ENCODE measurements at places on chromosomes 12 and 14. TPM values are rescaled to one million over a fixed set of nuclear protein-coding genes. Genes with fewer than 3 reads are reported as not detected.

The HOXC12 gene
- total RNA-seq, result not detected

The ADGRD1 gene
- 4.0 TPM for total RNA-seq

The AEBP2 gene
- total RNA-seq, result 35.7 TPM

The SERPINA10 gene
- total RNA-seq, result not detected

The HOXC9 gene
- not detected for total RNA-seq

The CCDC38 gene
- 2.1 TPM for total RNA-seq

The SEC23A gene
- total RNA-seq, result 81.6 TPM

The HOXC11 gene
- total RNA-seq, result not detected

The CHGA gene
- not detected for total RNA-seq

The KRT74 gene
- total RNA-seq, result not detected

The TPPP2 gene
- 0.91 TPM for total RNA-seq

The KLHL33 gene
- total RNA-seq, result 0.47 TPM

The ARPC3 gene
- 301 TPM for total RNA-seq

The ATP23 gene
- 6.9 TPM for total RNA-seq

The LPAR5 gene
- 16.9 TPM for total RNA-seq

The ATXN2 gene
- 61.0 TPM for total RNA-seq

The ABCB9 gene
- total RNA-seq, result 6.1 TPM

The TMTC1 gene
- total RNA-seq, result 95.7 TPM

The NRXN3 gene
- 1.6 TPM for total RNA-seq

The LYZ gene
- 318 TPM for total RNA-seq

The GLIPR1 gene
- 64.8 TPM for total RNA-seq

The SPX gene
- total RNA-seq, result 0.44 TPM

The CLEC14A gene
- 19.3 TPM for total RNA-seq

The MDGA2 gene
- not detected for total RNA-seq

The PARP2 gene
- 18.2 TPM for total RNA-seq

The TAS2R31 gene
- total RNA-seq, result 4.9 TPM

The CCDC175 gene
- total RNA-seq, result 0.86 TPM

The TCL1B gene
- total RNA-seq, result 0.97 TPM

The CNTN1 gene
- total RNA-seq, result 12.3 TPM

The TMEM30B gene
- total RNA-seq, result 1.0 TPM

The EXOC3L4 gene
- 2.0 TPM for total RNA-seq

The TCHP gene
- 21.8 TPM for total RNA-seq

The SSTR1 gene
- total RNA-seq, result 0.97 TPM
